Stimulated activated CD4-positive, alpha-beta T cell treated with anti-CD3 and anti-CD28 coated beads, Interleukin-15, amount 100 ng/mL, for 1 hour (primary cell): ENCODE measurements at places on chromosomes 7 and 10.

DNA sequence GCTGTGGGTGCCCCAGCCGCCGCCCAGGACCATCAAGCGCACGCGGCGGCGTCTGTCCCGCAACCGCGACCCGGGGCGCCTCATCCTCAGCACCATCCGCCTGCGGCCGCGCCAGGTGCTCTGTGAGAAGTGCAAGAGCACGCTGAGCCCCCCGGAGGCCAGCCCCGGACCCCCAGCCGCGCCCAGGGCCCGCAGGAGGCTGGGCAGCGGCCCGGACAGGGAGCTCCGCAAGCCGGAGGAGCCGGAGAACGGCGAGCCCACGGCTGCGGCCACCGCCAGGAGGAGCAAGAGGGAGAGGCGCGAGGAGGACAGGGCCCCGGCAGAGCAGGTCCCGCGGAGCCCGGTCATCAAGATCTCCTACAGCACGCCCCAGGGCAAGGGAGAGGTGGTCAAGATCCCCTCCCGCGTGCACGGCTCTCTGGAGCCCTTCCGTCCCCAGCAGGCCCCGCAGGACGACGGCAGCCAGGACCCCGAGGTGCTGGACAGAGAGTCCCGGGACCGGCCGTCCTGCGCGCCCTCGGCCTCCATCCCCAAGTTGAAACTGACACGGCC, 8.0 kb downstream of the PWWP2B start:
- DNase-seq: no peak

DNA sequence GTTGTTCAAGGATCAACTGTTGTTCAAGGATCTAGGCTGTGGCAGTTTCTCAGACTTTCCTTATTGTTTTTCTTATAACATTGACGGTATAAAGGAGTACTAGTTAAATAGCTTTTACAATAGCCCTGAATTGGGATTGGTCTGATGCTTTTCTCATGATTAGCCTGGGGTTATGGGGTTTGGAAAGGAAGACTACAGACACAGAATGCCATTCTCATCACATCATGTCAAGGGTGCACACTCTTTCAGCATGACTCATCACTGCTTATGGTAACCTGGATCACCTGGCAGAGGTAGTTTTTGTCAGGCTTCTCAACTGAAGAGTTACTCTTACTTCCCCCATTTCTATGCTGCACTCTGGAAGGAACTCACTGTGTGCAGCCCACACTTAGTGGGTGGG, 194.2 kb upstream of the NPSR1 start:
- DNase-seq: no peak

GRCh38 chr10:50417486-50417885, 166.2 kb upstream of the ASAH2 start:
- no peak for DNase-seq

DNA sequence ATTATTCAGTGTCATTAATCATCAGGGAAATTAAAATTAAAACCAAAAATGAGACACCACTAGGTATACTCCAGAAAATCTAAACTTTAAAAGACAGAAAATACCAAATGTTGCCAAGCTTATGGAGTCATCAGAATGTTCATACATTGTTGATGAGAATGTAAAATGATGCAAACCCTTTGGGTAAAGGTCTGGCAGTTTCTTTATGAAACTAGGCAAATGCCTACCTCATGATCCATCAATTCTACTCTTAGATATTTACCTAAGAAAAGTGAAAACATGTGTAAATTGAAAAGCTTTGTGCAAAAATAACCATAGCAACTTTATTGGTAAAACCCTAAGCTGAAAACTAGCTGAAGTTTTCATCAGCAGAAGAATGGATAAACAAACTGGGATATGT, 329.5 kb upstream of the MEOX2 start:
- DNase-seq: no peak

DNA sequence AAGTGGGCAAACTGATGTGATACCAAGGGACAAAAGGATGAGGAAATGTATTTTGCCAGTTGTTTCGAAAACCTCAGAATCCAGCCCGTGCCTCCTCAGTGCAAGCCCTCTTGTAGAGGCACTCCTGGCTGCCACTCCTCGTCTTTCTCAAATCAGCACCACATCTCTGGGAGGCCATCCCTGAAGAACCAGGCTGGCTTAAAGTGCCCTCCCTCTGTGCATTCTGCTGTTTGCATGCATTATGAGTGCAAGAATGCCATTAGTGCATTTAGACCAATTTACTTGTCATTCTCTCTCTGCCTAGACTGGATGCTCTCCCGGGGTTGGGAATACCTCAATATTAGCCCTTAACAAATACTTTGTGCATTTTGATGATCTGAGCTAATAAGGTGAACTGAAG, 19.9 kb upstream of the FAM180A start:
- DNase-seq: no peak

GRCh38 chr7:27605689-27606269, 56.9 kb downstream of the HIBADH start:
- DNase-seq: no peak

- no peak for DNase-seq
Measured at GRCh38 chr10:5991708-5992107, 14.4 kb upstream of the IL15RA start.

GRCh38 chr7:95549818-95550529, 46.3 kb downstream of the PDK4 start:
- no peak for DNase-seq

DNA sequence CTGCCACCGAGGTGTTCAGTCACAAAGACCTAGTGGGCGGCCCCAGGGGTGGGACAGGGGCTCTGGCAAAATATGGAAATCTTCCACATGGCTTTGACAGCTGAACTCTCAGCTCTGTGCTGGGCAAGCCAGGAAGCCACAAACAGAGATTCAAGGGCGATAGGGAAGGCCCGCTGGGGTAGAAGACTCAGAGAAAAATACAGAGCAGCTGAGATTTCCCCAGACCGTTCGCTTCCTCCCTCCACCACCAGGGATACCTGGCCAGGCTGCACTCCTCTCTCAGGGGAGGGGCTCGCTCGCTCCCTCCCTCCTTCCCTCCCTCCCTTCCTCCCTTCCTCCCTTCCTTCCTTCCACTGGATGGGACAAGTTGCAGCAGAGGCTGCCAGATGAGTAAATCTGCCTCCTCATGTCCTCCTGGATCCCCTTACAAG, 260.5 kb downstream of the PRPF18 start:
- no peak for DNase-seq

DNA sequence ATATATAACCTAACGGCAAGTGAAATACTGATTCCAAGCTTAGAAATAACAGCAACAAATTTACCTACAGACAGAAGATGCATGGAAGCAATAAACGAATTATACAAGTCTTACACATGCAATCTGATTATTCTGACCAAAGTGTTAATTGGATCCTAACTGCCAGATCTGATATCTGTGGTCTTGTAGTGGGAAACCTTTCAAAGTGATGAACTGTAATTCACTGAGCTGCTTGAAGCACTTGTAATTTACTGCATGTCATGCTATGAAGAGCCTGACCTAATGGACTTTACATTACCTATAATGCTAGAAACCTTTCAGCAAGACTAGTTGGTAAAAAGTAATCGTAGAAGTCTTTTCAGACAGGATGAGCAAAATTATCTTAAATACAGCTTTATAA, 205.6 kb downstream of the FOXP2 start:
- no peak for DNase-seq

DNA sequence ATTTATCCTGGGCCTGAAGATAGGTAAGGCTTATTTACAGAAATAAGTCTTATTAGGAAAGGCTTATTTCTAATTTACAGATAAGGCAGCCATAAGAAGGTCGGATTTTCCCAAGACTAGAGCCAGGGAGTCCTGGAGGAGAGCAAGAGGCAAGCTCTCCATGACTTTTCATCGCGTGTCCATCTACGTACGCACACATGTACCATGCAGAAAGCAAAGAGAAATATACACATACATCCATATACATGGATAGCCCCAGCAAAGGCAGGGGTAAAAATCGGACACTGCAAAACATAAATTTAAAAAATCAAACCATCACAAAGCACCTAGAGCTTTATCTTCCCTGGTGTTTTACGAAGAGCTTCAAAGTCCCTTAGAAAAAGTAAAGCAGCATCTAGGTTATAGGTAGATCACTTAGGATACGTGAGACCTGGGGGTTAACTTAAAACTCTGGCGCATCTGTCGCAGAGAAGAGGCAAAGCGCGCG, 25.8 kb upstream of the ZRANB1 start:
- no peak for DNase-seq
